ENCODE measurements at places on chromosomes 7 and 10.

- DNase-seq: no peak
Observed at GRCh38 chr7:129021656-129022055, 33.3 kb downstream of the TNPO3 start.

DNA sequence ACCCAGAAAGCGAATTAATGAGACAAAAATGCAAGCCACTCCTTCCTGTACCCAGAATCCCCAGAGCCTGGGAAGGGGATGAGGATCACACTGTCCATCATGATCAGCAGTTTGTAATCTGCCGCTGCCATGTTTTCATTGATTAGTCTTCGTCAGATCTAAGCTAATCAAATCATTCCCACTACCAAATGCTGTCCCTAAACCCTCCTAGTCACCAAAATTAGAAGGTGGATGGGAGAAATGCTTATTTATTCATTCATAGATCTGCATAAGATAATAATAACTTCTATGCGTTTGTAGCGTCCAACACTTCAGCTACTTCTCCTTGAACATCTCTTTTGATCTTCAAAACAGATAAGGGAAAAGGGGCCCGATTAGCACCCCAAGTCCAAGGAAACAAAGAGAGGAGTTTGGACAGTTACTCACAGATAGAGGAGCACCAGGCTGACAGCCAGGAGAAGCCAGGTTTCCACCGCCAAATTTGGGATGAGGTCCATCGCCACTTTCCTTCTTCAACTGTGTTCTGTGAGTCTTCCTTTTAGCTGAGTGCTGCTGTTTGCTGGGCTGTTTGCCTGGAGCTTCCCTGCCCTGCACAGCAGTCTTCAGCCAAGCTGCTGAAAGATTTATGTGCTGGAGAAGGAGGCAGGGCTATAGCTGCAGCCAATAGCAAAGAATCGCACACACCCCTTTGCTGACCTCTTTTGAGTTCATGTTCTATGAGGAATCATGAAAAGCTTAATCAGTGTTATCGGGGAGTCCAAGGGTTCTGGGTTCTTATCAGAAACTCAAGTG, at the start of gene CYP3A5:
Gene CYP3A5, minus strand, starts transcription at position 597 of the 792 bp plus-strand sequence. Its CDS starts 100 bp downstream, at position 497.
- no peak for DNase-seq

DNA sequence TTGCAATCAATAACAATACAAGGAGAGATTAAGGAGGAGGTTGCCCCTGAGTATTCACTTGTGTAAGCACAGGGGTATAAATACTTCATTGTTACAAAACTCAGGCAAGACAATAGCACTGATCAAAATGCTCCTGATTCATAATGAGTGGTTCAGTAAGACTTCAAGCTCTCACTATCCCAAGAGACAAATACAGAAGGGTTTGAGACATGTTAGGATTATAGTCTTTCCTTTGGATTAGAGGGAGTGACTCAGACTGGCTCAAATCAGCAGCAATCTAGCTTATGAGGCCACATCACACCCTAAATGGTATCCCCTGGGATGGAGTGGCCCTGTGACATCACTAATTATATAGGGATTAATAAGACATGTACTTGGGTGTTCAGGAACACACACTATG, 167.2 kb upstream of the HGF start:
- no peak for DNase-seq

DNA sequence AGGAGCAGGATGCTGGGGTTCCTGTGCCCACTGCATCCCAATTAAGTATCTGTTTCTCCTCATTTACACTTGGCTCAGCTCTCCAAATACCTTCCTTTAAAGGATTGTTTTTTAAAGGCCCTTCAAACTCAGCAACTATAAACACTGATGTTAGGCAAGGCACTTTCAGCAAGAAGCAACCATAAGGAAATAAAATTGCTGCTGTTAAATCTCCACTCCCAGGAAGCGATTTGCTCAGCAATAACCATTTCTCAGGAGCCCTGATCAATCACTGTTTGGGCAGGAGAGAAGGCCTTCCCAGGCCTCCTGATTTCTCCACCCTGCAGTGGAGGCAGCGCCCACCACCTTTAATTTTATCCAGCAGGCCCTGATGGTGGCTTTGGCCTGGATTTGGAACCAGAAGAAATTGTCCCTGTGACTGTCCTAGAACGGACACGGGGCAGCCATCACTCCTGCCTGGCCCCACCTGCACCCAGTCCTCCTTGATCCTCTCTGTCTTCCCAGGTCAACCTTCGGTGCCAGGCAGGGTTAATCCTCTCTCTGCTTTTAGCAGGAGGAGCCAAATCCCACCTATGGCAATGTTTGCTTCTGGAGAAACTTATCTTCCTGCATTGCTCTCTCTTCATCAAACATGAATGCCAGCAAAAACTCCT, 199.8 kb downstream of the PLXNA4 start:
- no peak for DNase-seq

- peak; percentile 56 for DNase-seq
Observed at GRCh38 chr10:13707156-13707881, 120.6 kb downstream of the PRPF18 start.

GRCh38 chr10:42980553-42981357, 96.1 kb upstream of the RET start:
- no peak for DNase-seq

- DNase-seq: no peak
Observed at GRCh38 chr10:68110027-68110426, 739 bp downstream of the MYPN start.

- no peak for DNase-seq
Observed at GRCh38 chr10:69051710-69052487, 36.0 kb upstream of the SRGN start.

DNA sequence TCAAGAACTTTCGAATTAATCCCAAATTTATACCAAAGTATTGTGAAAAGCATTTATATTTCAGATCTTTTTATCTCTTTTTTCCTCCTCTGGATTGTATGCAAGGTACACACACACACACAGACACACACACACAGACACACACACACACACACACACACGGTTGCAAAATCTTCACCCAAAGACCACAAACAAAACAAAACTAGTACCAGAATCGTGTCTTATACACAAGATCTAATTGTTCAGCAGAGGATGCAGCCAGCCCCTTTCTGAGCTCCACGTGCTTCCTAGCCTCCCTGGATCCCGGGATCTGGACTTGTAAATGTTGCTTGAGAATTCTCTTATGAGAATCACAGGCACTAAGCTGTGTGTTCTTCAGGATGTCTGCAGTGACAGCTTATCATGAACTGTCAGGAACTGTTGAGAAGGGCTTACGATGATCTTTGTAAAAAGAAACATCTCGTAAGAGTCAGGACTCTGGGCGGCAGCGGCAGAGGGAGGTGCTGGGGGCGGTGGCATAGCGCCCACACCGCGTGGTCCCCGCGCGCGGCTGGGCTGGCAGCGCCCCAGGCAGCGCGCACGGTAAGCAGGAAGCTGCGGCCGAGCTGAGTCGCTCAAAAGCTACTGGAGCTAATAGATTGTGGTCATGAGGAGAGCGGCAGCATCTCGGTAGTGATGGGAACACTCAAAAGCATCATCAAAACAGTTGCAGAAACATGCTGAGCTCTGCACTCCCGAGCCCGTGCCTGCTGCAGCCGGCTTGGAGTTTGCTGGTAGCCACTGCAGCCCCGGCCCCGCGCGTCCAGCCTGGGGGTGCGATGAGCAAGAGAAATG, 277.6 kb downstream of the GATA3 start:
- DNase-seq: peak; percentile 13

GRCh38 chr7:139304517-139304916, 36.6 kb upstream of the FMC1 start:
- no peak for DNase-seq

DNA sequence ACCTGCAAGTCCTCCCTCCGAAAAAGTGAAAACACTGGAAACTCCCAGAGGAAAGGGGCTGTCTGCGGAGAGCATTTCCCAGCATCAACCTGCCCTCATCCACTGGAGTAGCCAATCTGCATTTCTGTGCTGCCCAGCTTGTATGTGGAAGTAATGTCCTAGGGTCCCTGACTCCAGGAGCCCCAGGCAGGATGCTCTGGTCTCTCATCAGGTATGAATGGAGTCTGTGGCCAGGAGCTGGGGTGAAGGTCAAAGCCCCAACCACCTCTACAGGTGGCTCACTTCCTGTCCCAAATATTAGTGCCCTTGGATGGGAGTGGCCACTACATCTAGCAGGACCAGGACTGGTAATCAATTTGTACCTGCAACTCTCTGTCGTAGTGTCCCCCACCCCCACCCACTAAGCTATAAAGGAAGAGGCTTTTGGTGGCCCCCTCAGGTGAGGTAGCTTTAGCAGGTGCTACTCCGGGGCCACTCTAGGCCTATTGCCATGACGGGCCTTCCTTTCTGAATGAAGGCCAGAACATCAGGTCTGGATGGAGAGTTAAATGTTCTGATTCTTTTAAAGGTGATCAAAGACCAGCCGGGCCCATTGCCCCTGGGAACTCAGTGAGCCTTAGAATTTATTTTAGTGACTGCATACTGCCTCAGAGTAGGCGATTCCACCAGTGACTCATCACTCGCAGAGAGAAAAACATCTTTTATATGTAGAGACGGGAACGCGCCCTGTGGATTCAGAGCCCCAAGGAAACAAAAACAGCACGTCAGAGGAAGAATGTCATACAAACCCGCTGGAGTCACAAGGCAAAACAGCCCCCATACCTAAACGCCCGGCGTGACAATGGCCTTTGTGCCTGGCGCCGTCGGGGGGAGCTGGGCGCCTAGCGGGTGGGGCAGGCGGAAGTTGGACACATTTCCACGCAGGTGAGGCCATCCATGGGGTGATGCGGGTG, 13.0 kb downstream of the EN2 start:
- no peak for DNase-seq

DNA sequence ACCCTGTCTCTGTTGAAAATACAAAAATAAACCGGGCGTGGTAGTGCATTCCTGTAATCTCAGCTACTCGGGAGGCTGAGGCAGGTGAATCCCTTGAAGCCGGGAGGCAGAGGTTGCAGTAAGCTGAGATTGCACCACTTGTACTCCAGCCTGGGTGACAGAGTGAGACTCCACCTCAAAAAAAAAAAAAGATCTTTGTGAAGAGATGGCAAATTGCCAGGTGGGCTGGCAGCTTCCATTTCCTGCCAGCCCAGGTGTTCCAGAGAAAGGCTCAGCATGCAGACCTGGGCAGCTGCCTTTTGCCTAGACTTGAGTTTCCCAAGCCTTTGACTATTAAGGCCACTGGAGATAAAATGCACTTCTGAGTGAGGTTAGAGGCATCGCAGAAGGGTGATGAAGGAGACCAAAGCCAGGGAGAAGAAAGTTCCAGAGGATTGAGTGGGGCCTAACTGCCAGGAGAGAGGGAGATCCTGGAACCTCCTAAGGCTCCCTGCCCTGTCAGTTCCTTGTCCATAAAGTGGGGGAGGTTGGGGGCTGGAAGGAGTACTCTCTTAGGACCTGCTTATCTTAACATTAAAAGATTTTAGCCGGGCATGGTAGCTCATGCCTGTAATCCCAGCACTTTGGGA, 10.0 kb upstream of the DDIT4 start:
- DNase-seq: no peak

DNA sequence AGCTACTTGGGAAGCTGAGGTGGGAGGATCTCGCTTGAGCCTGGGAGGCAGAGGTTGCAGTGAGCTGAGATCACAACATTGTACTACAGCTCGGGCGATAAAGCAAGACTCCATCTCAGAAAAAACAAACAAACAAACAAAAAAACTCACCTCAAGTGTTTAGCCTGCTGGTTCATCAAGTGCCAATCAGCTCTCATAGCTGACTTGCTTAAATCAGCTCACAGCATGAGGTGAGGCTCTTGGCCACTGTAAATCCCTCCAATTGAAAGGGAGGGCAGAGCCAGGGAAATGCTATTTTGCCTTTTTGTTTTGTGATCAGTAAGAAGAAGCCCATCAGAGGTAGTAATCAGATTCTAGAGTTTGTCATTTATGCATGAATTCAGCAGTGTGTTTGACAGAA, 112.3 kb downstream of the RAB11FIP2 start:
- DNase-seq: no peak
